ENCODE measurements at places on chromosomes 5 and 9. TPM values are rescaled to one million over a fixed set of nuclear protein-coding genes. Genes with fewer than 3 reads are reported as not detected.

MYMK gene
- total RNA-seq = not detected

ANKRD34B gene
- not detected for total RNA-seq

PDLIM4 gene
- total RNA-seq = not detected

ANGPTL2 gene
- 0.13 TPM for total RNA-seq

SEMA6A gene
- 0.79 TPM for total RNA-seq

NFIB gene
- total RNA-seq = 0.89 TPM

SLC36A3 gene
- not detected for total RNA-seq

DNA sequence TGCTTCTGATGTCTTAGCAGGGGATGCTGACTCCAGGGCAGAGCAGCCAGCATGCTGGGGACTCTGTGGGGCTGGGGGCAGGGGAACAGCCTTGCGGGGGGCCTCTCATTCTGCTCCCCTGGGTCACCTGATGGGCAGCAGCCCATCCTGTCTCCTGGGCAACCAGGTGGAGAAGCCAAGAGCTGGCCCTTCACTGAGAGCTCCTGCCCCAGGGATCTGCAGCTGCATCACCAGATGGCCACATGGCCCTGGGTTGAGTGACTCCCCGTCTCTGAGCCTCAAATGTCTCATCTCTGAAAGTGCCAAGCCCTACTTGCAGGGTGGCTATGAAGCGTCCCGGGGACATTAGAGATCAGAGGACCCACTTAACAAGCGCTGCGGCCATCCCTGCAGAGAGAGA, 49.1 kb downstream of the LRSAM1 start:
- no peak for DNase-seq

DNA sequence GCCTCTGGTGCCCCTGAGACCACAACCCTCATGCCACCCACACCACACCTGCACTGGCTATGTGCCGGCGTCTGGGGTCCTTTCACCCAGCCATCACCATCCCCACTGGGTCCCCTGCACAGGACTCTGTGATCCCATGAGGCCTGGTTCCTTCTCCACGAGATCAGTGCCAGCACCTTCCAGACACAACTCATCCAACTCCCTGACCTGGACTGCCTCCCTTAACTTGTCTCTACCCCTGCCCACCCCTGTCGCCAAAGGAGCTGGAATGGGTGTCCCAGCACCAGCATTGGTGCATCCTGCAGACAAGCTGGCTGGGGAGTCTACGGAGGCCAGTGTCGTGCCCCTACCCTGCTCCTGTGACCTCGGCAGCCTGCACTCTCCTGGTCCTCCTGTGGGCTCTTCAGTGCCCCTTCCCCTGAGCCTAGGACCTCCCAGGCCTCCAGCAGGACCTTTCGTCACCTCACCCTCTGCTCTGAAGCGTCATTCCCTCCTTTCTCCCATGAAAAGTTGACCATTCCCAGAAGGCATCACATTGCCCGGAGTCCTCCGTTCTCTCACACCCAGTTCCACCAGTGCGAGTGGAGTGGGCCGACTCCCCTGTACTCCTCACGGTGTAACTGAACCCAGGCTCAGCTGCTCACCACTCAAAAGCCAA, 87.7 kb downstream of the NSUN2 start:
- no peak for DNase-seq

DNA sequence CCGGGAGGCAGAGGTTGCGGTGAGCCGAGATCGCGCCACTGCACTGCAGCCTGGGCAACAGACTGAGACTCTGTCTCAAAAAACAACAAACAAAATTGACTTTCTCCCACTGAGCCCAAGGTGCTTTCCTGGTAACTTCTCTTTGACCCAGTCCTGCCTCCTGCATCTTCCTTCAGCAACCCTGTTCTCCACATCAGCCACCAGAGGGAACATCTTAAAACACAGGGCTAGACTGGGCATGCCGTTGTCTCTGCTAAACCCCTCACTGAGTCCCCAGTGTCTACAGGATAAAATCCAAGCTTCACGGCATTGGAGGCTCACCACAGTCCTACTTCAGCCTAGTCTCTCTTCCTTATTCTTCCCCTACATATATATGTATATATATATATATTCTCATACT, 39.8 kb upstream of the KCNMB1 start:
- no peak for DNase-seq

- DNase-seq = no peak
These were observed 26.8 kb downstream of the PAEP start for GRCh38 chr9:135588371-135588770.

DNA sequence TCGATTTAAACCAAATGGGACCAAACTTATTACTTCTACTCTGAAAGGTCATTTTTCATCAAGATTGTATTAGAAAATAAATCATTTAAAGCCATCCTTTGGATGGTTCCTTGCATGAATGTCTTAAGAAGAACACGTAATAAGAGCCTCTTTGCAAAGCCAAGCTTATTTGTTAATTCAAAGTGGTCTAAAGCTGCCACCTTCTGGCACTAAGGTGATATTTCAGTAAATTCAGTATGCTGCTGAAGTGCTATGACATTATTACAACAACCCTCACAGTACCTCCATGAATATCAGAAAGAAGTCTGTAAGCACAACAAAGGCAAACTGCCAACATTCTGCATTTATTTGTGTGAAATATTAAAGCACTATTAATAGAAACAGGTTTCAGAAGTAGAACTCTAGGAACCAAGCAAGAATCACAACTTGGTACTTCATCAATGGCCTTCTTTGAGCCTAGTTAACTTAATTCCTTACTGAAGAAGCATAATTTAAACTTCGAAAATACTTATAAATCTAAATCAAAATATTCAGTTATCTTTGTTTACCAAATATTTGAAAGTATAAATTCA, 53.1 kb upstream of the TYRP1 start:
- DNase-seq = no peak

GRCh38 chr9:35619800-35620158, 1.6 kb upstream of the CD72 start:
- DNase-seq = no peak

DNA sequence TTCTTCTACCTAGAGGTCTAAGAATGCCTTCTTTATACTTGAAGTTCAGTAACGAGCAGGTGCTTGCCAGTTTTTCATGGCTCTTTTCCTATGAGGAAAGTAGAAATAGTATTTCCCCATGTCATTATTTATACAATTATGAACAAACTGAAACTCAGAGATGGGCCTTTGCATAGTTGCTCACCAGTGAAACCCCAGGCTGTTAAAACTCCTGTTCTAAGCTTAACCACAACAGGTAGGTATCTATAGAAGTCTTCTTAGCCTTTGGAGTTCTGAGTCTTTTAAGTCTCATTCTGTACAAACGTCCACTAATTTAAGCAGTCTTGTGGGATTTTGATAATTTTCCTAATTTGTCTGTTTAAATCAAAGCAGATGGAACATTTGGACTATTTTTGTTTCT, 90.1 kb downstream of the STARD4 start:
- no peak for DNase-seq

GRCh38 chr9:134886413-134886913, 5.9 kb downstream of the FCN2 start:
- DNase-seq = no peak

DNA sequence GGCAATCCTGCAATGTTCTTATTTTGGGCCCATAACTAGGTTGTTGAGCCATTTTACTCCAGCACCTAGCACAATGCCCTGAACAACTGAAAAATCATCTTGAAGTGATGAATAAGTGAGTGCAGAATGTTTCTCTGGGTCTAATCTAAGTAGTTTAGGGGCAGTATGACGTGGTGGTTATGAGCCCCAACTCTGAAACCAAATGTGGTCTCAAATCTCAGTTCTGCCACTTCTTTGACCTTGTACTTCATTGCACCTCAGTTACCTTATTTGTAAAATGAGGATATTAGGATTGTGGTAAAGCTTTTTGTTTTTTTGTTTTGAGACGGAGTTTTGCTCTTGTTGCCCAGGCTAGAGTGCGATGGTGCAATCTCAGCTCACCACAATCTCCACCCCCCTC, 80.9 kb upstream of the SNX2 start:
- no peak for DNase-seq

GRCh38 chr9:120396418-120396817, 183.5 kb downstream of the CDK5RAP2 start:
- DNase-seq = no peak

GRCh38 chr5:103475629-103476240, 86.9 kb downstream of the NUDT12 start:
- no peak for DNase-seq

- no peak for DNase-seq
These were observed 352.3 kb downstream of the SLCO4C1 start for GRCh38 chr5:101943784-101944183.

Measured in T-cell (primary cell).